DMS53 (cell line): ENCODE measurements at places on chromosomes 11 and 22.

DNA sequence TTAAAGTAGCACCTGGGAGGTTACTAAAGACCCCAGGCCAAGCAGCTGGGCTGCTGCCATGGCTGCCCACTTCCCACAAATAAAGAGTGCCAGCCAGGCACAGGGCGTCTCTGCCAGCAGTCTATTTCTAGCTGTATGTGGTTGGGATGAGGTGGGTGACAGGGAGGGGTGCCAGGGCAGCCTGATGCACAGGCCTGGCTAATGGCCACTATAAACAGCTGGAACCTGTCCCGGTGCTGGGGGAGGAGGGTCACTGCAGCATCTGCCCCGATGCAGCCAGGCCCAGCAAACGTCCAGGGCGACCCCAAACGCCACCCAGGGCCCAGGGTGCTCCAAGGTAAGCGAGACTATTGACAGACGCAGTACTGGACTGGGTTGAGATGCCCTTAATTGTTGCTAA, 37.4 kb downstream of the SCUBE1 start:
- no peak for DNase-seq

DNA sequence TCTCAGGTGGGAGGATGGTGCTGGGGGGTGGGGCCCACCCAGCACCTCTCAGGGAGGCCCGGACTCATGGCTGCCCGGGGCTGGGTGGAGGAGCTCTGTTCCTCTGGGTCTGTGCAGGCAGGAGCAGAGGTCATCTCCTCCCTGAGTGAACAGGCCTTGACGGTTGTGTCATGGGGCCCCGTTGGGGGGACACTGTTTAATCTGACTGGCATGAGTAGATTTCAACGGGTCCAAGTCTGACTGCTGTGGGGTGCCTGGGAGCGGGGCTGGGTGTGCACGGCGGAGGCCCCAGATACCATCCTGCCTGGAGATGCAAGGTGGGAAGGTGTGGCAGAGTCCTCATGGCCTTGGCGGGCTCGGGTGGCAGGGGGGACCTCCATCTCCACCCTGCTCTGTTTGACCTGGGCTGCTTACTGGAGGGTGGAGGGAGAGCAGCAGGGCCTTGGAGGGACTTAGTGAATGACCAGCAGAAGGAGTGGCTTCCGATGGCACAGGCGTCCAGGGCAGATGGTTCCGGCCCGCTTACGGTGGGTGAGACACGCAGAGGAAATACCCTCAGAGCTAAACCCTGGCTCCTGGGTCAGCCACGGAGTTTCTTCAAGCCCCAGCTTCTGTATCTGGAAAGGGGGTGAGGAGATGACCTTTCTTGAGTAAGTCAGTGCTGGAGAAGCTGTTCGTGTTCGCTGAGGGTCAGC, 48.7 kb downstream of the SMIM38 start:
- DNase-seq: no peak

- no peak for DNase-seq
Measured at GRCh38 chr11:64614917-64615316, 23.9 kb downstream of the SLC22A12 start.

- no peak for DNase-seq
Measured at GRCh38 chr11:7969756-7970646, 4.8 kb upstream of the NLRP10 start.

GRCh38 chr11:116334596-116334995, 438.2 kb downstream of the BUD13 start:
- DNase-seq: peak; percentile 34
